Neural progenitor cell (in vitro differentiated cells): ENCODE measurements at places on chromosomes 1 and 21. TPM values are rescaled to one million over a fixed set of nuclear protein-coding genes. Genes with fewer than 3 reads are reported as not detected.

The F3 gene
- 2.3 and 6.4 TPM in 2 replicates for total RNA-seq

The GTF2B gene
- total RNA-seq = 32.2 and 42.0 TPM in 2 replicates

GRCh38 chr1:77016386-77016985, 149.2 kb downstream of the ST6GALNAC5 start:
- H3K4me1 ChIP-seq = peaks cover 67% of the 10 kb centered on the region
- no peak overlapping the region for H3K27ac ChIP-seq
- peak; percentile 65 for DNase-seq
- H3K4me3 ChIP-seq = no peak overlapping the region

The MCOLN2 gene
- 0.11 and 0.59 TPM in 2 replicates for total RNA-seq

DNA sequence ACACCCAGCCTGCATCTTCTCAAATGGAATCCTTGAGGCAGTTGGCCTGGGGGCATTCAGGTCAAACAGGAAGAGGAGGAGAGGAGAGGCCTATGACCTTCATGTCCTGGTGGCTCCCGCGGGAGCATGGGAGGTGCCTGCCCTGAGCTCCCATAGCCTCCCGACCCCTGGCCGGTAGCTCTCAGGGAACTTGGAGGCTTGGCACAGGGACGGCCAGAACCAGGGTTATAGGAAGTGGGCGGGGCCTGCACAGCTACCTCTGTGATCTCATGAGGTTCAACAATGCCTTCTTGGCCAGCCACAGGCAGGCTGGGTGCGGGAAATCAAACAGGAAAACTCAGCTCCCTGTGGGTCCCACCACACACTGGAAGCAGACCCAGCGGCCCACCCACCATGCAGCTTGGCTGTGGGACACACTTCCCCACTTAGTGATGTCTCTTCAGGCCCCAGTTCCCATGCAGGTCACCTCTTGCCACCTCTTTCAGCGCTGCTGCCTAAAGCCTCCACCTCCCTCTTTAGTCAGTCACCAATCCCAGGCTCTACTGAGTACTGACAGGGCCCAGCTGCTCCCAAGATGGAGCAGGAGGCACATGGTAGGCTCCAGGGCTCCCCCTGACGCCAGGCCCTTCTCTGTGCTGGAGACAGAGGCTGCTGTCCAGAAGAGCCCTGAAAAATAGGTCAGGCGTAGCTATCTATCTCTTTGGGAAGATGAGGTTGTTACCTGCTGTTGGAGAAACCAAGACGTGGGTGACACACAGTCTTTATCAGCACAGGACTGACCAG, at the start of gene SLFNL1:
SLFNL1 (minus strand) TSS at position 200 of the 783 bp plus-strand sequence. CDS start 1,065 bp downstream, outside the sequence.
- peak; percentile 32 for DNase-seq
- no peak within 1 kb of the TSS for H3K27ac ChIP-seq
- H3K4me1 ChIP-seq = peaks cover 5% of the 10 kb centered on the region
- H3K27me3 ChIP-seq = no peaks in the 10 kb centered on the region

- no peaks in the 10 kb centered on the region for H3K36me3 ChIP-seq
- H3K27ac ChIP-seq = no peak overlapping the region
- no peak overlapping the region for H3K4me3 ChIP-seq
Observed at GRCh38 chr1:173415490-173415889, 61.6 kb upstream of the PRDX6 start.
